GM10248 (cell line): ENCODE measurements at places on chromosomes 1 and 21.

DNA sequence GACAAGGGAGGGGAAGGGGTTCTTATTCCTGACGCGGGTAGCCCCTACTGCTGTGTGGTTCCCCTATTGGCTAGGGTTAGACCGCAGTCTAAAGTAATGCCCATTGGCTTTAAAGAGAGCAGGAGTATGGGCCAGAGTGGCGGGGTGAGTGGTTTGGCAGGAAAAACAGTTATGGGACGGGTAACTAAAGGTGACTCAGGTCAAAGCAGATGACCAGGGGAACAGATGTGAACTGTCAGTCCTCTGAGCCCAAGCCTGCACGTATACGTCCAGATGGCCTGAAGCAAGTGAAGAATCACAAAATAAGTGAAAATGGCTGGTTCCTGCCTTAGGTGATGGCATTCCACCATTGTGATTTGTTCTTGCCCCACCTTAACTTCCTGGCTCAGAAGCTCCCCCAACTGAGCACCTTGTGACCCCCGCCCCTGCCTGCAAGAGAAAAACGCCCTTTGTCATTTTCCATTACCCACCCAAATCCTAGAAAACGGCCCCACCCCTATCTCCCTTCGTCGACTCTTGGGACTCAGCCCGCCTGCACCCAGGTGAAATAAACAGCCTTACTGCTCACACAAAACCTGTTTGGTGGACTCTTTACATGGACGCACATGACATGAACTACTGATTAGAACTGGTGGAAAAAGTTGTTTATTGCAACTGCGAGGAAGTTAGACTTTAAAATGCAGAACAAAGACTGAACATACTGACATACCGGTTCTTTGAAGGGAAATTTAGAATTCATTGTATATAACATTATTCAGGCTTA, 758 bp upstream of the ATAD3B start:
- DNase-seq = no peak

- no peak for DNase-seq
These were observed 62.3 kb downstream of the DHRS3 start for GRCh38 chr1:12555411-12556367.

GRCh38 chr1:114107474-114108435, 45.9 kb downstream of the SYT6 start:
- DNase-seq = no peak

DNA sequence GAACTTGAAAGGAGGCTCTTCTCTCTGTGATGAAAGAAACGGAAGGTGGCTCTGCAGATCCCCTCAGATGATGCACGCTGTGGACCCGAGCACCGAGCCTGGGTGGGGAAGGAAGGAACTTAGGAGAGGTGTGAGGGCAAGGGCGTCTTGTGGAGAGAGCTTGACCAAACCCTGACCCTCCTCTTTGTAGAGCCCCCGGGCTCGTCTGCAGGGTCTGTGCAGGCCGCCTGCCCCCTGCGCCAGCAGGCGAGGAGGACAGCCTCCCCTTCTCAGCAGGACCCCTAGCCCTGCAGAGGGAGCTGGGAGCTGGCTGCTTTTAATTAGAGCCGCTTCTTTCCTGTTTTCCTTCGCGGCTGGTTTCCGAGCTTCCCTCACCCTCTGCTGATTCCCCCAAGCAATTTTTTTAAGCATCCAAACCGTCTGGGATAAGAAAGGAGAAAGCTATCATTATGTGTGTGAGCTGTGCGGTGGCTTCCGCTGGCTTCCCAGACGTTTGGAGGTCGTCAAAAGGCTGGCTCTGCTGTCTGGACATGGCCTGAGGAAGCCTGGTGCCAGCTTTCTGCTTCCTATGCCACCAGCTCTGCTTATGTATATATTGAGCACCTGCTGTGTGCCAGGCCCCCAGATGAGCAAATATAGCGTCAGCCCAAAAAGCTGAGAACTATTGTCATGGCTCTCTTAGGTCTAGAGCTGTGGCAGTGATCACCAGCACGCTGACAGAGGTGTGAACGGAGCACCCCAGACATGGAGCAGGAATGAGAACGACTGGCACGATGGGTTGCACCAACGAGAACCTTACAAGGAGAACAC, 160.2 kb upstream of the IRF2BP2 start:
- DNase-seq = no peak

GRCh38 chr1:154258784-154259183, 13.6 kb upstream of the HAX1 start:
- DNase-seq = no peak

GRCh38 chr1:10707208-10707607, 89.2 kb downstream of the CASZ1 start:
- no peak for DNase-seq

GRCh38 chr1:40050863-40051262, 10.3 kb downstream of the CAP1 start:
- no peak for DNase-seq
